NCI-H1417 treated with DMSO at 0.1 percent for 48 hours (cell line): ENCODE measurements at places on chromosomes 16 and 17.

GRCh38 chr16:72664056-72664508 is 383.8 kb downstream of the ZFHX3 start:
- no peak for DNase-seq

DNA sequence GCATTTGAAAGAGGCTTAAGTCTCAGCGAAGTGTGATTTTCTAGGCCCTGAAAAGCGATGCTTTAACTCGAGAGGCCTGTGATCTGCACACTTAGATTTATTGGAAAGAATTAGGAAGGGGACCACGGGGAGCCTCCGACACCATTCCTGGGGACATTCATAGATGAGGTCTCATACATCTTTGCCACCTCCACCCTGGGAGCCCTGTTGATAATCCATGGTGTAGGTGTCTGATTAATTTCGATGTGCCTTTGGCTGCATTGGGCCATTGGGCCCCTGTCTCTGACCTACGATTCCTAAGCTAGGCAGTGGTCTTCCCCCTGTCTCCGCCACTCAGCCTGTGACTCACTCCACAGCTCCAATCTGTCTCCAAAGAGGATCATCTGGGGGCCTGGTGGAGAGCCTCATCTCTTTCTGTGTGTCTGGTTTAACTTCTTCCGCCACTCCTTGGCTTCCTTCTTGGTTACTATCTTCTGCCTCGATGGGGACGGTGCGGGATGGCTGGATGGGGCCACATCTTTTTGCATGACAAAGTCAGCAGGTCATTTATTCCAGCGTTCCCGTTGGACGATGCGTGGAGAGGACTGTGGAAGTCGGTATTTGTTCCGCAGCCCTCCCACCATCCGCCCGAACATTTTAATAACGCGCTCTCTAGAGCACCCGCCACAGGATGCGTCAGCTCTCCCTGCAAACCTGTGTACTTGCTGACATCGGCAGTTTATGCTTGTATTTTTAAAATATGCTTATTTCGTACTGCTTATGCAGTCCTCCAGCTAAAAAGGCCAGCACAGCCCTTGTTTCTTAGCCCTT is 109.3 kb downstream of the IRX3 start:
- DNase-seq: no peak

DNA sequence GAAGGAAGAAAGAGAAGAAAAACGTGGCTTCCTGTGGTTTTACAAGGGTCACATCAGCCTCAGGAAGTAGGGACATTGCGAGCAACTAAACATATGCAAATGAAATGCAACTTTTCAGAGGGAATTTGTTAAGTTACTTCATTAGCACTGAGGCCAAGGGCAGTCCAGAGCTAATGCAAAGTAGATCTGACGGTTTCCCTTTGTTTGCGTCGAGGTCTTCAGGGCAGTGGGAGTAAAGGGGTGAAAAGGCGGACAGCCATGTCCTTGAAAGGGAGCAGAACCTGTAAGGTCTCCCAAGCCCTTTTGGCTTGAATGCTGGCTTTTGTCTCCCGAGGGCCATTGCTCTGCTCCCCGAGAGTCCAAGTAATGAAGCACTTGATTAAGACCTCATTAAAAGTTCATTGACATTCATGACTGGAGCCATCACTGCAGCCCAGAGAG is 85.0 kb downstream of the PMP22 start:
- DNase-seq: no peak

- DNase-seq: no peak
These were observed 22.8 kb upstream of the ALOX15 start for GRCh38 chr17:4664230-4664629.

GRCh38 chr17:41718287-41718645 is 6.1 kb downstream of the GAST start:
- no peak for DNase-seq

DNA sequence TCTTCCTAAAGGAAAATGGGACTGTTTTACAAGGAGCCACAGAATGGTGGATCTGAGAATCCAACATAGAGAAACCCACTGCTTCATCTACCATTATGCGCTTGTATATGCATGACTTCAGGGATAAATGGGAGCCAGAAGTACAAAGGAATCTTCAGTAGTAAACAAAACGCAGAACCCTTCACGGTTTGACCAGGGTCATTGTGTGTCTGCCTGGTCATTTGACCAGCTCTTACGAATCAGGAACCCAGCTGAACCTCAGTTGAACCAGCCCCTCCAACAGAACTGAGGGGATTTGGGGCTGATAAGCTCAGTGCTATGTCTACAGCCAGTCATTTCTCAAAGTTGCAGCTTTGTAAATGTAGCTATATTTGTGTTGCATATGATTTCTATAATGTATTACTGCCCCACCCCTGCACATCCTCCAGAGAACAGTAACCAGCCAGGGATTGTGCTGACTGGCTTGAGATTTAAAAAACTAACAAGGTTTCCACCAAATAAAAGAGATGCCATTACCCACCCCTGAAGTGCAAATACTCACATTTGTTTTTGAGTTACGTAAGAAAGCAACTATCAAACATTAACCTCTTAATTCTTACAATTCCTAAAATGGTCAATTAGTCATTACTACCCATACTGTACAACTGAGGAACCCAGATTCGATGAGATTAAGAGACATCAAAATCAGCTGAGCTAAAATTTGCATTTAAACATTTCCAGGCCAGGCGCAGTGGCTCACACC is 6.3 kb downstream of the CMTM4 start:
- DNase-seq: no peak

DNA sequence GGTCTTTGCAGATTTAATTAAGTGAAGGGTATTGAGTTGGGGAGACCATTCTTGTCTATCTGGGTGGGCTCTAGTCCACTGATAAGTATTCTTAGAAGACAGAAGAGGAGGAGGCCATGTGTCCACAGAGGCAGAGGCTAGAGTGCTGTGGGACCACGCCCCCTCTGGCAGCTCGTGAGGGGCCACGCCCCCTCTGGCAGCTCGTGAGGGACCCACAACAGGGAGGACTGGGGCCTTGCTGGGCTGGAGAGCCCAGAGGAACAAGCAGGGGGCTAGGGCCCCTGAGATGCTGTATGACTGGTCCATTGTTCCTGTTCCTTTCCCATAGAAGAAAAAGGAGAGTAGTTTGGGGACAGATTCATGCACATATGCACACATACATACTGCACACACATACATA is 106.8 kb downstream of the METRNL start:
- DNase-seq: no peak

- no peak for DNase-seq
These were observed 2.3 kb upstream of the CCL3 start for GRCh38 chr17:36092230-36092629.

GRCh38 chr16:84034516-84034915 is 8.1 kb downstream of the SLC38A8 start:
- DNase-seq: no peak

DNA sequence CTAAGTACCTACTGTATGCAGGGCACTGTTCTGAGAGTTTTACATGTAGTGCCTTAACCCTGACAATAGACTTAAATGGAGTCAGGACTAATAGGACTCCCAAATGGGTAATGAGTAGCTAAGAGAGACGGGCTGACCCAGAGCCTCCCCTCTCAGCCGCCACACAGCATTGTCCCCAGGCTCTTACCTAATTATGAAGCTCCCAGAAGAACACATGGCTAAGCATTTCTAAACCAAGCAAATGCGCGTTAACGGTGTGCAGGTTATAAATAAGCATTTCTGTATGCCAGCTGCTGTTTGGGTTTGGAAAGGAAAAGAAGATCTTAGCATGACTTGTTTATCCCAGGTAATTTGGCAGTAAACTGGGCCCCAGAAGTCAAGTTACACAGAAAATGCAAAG is 14.3 kb downstream of the KATNIP start:
- no peak for DNase-seq
